Activated naive CD8-positive, alpha-beta T cell treated with anti-CD3 and anti-CD28 coated beads for 36 hours (primary cell): ENCODE measurements at places on chromosomes 5 and 9.

DNA sequence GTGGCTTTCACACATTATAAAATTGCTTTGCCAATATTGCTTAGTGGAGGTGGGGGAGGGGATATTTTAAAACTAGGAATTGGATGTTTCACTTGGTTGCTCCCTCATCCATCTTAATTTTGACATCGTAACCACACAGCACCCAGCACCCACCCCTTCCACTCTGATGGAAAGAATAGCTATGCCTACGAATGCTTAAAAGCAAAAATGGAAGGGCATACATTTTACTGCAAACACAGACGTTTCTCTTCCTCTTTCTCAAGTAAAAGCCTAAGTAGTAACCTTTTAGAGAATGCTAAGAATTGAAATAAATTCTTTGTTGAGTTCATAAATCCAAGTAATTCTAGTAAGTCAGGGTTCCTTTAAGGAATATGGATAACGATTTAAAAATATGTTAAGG is 69.9 kb downstream of the JAKMIP2 start:
- DNase-seq, result no peak

DNA sequence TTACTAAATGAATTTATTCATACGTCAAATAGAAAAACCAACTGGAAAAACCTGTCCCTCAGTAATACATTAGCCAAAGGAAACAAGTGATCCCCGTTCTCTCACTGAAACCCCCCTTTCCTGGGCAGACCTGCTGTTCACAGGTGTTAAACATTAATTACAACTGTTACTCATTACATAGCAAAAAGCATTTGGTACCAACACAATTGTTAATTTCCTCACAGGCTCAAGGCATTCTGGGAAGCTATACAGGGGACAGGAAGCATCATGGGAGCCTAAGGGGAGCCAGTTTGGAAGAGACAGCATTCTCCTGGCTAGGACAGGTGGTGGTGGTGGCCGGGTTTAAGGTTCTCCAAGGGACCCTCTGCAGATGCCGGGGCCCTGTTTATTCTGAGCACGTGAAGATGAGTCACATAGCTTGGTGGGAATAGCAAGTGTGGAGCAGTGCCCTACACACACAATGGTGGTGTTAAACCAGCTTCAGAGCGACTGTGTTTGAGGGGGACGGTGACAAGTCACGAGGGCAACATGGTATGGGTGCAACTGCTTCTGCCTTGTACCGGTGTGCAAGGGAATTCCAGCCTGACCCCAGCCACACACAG is 62.6 kb upstream of the SLC25A51 start:
- no peak for DNase-seq

- DNase-seq, result no peak
Measured at GRCh38 chr9:18806232-18807080, 226.6 kb downstream of the SAXO1 start.

DNA sequence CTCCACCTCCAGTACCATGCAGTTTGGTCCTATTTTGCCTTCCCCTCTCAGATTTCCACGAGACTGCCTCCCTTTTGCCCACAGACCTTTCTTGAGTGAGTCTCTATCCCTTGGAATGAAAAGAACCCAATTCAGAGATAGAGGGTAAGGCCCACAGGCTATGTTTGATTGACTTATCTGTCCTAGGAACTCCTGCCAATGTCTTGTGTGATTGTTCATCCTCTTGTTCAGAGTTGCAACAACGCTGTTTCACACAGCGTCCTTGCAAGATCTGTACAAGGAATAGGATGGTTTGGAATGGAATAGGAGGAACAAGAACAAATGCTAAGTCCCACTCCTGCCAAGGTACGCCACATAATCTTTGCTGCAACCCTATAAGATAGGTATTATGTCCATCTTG is 142.2 kb upstream of the ABCA1 start:
- DNase-seq, result no peak

- DNase-seq, result no peak
Measured at GRCh38 chr5:119417891-119418605, 34.2 kb upstream of the HSD17B4 start.

DNA sequence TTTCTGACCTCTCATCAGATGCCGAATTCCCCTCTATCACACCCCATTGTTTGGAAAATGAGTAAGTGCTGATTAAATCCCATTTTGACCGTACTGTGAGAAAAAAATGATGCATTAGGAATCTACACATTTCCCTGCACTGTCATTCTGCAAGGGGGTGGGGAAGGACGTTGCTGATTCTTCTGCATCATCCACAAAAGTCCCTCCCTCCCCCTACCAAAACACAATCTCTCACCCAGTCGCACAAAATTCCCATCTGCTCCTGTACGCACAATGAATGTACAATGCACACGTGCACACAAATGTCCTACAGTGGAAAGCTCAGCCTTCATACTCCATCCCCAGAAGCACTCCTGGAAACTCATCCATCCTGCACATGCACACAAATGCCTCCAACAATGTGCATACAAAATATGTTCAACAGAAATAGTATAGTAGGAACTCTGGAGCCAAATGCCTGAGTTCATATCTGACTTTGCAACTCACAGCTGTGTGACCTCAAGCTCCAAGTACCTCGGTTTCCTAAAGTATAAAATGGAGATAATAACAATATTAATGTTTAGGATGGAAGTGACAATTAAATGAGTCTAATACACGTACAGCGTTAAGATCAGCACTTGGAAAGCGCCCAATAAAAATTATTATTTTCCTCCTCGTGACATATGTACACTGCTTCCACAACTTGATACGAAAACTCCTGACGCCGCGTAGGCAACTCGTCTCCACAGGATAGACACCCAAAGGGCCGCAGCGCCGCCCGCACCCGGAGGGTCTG is 809 bp downstream of the TNIP1 start:
- no peak for DNase-seq

DNA sequence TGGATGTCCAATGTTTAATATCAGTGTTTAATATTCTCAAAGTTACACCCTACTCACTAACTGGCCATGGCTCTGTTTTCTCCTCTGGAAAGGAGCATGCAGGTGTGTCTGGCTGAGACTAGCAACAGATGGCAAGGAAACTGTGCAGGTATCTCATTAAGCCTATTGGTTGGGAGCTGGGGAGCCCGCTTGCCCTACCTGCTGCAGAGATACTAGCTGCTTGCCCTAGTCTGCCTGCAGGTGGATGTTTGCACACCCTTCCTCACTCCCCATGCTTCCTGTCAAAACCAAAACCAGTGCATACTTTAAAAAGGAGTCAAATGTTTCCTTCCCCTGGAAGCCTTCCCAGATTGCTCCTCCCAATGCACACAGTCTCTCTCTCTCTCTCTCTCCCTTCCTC is 228.3 kb upstream of the RASEF start:
- DNase-seq, result no peak

GRCh38 chr9:34328500-34328986 is 525 bp downstream of the KIF24 start:
- peak; percentile 7 for DNase-seq
